Kidney (tissue), 22 donors: ENCODE measurements at places on chromosomes 2 and 18. TPM values are rescaled to one million over a fixed set of nuclear protein-coding genes. Genes with fewer than 3 reads are reported as not detected.

- H3K27me3 ChIP-seq: no peaks in the 10 kb centered on the region
- H3K4me3 ChIP-seq: no peak overlapping the region
- H3K36me3 ChIP-seq: no peaks in the 10 kb centered on the region
- DNase-seq: no peak
Observed at GRCh38 chr2:172808156-172808555, 72.5 kb downstream of the RAPGEF4 start.

DNA sequence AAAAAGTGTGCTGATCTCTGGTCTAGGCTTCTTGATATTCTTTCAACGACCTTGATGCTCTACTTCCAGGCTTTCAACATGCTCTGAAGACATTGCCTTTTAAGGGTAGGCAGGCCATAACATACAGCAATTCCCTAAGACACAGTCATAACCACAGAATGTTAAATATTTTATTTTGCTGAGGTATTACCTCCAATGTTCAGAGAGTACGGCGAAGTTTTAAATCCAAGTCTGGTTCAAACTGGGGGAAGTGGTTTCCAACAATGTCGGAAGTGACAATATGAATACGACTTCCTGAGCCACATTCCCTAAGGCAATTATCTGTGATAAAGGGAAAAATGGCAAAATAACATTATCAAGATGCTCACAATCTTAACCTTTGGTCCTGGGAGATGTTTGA is 1077.9 kb upstream of the PIK3C3 start:
- no peak overlapping the region for H3K27ac ChIP-seq
- H3K4me1 ChIP-seq: no peaks in the 10 kb centered on the region
- no peaks in the 10 kb centered on the region for H3K27me3 ChIP-seq
- DNase-seq: no peak

GRCh38 chr18:2653467-2653866 is 2.1 kb upstream of the SMCHD1 start:
- no peaks in the 10 kb centered on the region for H3K27me3 ChIP-seq
- H3K36me3 ChIP-seq: no peaks in the 10 kb centered on the region
- no peaks in the 10 kb centered on the region for H3K4me1 ChIP-seq

DNA sequence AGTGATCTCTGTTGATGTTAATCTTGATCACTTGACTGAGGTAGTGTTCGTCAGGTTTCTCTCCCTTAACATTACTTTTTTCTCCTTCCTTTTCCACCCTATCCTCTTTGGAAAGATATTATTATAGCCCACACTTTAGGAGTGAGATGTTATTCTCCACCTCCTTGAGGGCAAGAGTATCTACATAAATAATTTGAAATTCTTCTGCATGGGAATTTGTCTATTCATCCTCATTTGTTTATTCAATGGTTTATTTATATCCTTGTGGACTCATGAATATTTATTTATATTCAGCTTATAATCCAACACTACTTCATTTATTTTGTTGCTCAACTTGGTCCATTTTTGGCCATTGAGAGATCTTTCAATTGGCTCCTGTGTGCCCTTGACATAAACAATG is 750.4 kb downstream of the EPHA4 start:
- H3K4me3 ChIP-seq: no peak overlapping the region
- no peak overlapping the region for H3K27ac ChIP-seq
- H3K36me3 ChIP-seq: no peaks in the 10 kb centered on the region
- H3K27me3 ChIP-seq: no peaks in the 10 kb centered on the region

GRCh38 chr2:45460825-45461224 is 150.2 kb downstream of the SRBD1 start:
- H3K27me3 ChIP-seq: no peaks in the 10 kb centered on the region
- no peak overlapping the region for H3K4me3 ChIP-seq
- peaks cover 11% of the 10 kb centered on the region for H3K4me1 ChIP-seq
- DNase-seq: no peak

DNA sequence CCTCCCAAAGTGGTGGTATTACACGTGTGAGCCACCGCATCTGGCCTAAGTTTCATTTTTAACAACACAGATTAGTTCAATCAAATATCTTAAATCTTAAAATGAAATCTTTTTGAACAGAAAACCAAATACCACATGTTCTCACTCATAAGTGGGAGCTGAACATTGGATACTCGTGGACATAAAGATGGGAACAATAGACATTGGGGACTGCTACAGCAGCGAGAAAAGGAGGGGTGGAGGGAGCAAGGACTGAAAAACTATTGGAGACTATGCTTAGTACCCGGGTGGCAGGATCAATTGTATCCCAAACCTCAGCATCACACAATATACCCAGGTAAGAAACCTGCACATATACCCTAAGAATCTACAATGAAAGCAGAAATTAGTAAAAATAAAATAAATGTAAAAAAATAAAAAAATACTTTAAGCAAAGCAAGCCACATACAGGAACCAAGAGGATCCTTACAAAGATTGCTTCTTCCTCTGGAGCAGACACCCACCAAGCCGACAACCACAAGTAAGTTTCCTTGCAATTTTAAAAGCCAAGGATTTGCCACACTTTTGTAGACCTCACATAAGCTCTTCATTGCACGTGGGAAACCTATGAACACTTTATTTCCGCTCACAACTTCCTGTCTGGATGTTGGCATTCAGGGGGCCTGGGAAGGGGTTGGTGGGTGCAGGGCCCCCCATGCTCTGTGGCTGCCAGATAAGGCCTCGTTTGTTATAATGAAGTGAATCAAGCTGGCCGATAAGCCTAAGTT is 147.9 kb downstream of the MYCN start:
- H3K4me3 ChIP-seq: no peak overlapping the region
- DNase-seq: no peak
- H3K27me3 ChIP-seq: no peaks in the 10 kb centered on the region
- H3K36me3 ChIP-seq: no peaks in the 10 kb centered on the region

- H3K4me3 ChIP-seq: no peak overlapping the region
- no peak for DNase-seq
- H3K4me1 ChIP-seq: no peaks in the 10 kb centered on the region
- H3K27ac ChIP-seq: no peak overlapping the region
Observed at GRCh38 chr2:10144771-10145518, 22.4 kb downstream of the RRM2 start.

The MOCOS gene
- 5.8 TPM for total RNA-seq

The CYP27C1 gene
- 0.35 TPM for total RNA-seq

The SPDYA gene
- total RNA-seq: 1.6 TPM

The FAM237A gene
- total RNA-seq: not detected

The TMEM37 gene
- total RNA-seq: 59.4 TPM
